ENCODE measurements at places on chromosomes 11 and 22.

DNA sequence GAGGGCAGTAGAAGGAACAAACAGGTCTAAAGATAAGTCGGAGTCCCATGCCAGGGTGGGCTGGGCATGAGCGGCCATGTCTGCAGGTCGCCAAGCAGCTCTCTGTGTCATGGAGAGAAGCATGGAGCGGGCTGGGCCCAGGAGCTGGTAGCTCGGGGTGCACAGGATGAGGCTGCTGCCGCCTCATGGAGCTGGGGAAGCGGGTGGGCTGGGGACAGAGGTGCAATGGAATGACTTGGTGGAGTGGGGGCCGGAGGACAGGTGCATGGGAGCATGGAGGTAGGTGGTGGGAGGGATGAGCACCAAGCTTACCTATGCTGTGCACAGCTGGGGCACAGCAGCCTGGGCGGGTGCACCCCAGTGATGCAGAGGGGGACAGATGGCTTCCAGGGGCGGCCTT lies 3.6 kb downstream of the NRXN2 start:
- DNase-seq = no peak

DNA sequence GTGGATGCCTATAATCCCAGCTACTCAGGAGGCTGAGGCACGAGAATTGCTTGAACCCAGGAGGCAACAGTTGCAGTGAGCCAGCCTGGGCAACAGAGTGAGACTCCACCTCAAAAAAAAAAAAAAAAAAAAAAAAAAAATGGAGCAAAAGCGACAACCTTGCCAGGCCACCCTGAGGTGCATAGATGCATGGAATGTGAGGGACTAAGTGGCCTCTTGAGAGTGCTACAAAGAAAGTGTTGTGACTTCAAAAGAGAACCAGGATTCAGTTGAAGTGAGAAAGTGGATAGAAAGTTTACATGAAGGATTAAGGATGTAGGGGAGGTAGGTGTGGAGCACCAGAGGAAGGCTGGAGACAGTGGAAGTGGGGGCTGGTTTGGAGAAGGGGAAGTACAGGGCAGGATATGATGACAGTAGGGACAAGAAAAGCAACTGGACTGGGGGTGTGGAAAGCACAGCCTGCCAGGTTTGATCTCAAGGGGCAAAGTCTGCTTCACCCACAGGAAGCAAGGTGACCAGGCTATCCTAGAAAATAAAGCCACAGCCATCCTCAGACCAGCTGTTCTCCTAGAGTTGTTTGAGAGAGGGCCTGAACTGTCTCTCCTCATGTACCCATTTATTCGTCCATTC lies 36.0 kb upstream of the OLFML1 start:
- DNase-seq = peak; percentile 18

DNA sequence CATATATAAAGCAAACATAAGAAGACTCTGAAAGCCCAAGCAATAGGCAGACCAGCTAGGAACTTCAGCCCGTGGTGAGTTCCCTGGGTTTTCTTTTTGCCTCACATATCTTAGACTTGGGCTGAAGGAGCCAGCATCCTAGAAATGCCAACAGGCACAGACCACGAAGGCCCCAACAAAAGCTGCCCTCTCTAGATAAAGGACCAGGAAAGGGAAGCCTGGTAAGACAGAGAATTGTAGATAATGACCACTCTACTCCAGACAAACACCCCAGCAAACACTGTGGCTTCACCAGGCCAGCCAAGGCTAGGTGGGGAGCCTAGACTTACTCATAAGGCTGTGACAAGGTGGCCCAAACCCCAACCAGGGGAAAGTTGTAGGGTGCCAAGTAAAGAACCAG lies 11.2 kb downstream of the GAL start:
- DNase-seq = no peak

GRCh38 chr11:59918987-59919589 lies 19.1 kb upstream of the OOSP1 start:
- peak; percentile 71 for DNase-seq

DNA sequence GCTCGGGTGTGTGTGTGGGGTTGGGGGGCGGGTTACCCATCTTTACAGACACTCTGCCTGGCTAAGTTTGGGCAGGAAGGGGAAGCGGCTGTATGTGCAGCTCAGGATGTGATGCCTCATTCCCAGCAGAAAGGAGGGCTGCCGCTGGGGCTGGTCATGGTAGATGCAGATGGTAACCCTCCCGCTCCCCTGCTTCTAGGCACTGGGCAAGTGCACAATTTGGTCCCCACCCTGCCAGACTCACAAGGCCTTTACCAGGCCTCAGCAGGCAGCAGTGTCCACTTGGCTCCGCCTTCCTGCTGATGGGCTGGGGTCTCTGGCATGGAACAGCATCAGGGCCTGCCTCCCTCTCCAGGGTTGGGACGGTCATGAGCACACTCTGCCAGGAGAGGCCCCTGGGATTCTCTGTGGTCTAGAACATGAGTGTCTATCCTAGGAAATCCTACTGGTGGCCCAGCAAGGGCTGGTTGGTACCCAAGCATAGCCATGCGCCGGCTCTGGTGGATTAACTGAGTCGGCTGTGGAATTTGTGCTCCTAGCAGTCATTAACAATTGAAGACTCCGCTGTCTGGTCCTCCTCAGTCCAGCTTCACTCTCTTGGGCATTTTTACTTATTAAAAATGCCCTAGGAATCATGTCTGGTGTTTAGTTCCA lies 4.2 kb downstream of the LMO1 start:
- no peak for DNase-seq

DNA sequence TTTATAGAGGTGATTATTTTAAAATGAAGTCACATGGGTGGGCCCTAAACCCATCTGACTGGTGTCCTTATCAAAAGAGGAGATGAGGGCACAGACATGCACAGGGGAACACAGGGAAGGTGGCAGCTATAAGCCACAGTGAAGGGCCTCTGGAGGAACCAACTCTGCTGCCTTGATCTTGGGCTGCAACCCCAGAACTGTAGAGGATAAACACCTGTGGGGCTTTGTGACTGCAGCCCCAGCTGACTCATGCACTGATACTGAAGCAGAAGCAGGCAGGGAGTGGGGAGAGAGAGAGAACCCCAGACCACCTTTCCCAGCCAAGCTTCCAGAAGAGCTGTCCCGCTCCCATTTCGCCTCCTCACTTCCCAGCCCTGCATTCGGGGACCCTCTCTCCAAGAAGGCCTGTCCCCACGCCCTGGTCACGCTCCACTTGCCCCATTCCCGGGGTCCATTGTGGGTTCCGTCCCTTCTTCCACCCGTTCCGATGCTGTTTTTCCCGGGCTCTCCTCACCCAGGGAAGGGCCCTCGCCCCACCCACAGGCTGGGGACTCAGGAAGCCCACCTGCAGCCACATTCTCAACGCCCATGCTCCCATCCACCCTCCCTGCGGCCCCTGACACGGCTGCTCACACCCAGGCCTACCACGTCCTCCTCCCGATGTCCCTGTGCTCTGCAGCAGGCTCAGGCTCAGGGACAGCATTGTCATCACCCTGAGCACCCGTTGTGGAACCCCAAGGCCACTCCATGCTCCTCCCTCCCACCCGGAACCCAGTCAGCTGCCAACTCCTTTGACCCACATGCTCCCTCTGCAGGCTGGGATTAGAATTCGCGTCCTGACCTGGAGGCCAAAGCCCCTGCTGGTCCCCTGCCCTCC lies 90.8 kb upstream of the SHANK2 start:
- peak; percentile 53 for DNase-seq

- no peak for DNase-seq
Observed at GRCh38 chr11:68974421-68975194, 6.2 kb downstream of the MRGPRD start.

DNA sequence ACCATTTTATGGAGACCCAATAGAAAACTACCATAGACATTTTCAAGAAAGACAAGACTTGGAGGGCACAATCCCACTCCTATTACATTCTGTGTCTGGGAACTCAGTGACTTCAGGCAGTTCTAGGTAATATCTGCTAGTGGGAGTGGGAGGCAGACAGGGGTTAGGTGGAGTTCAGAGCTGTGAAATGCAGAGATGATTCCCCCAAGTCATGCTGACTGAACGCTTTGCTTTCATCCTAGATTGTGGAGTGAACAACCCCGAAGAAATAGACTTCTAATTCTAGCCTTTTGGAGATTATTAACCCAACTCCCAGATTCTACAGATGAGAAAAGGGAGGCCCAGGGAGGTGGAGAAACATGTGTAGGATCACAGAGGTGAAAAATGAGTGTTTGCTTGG lies 437.8 kb upstream of the CADM1 start:
- peak; percentile 37 for DNase-seq

GRCh38 chr22:44401783-44402110 lies 89.0 kb upstream of the SHISAL1 start:
- DNase-seq = no peak

GRCh38 chr11:12074529-12075195 lies 35.7 kb upstream of the MICAL2 start:
- DNase-seq = peak; percentile 28

- DNase-seq = peak; percentile 88
Observed at GRCh38 chr11:23509023-23509422, 648.7 kb upstream of the CCDC179 start.

GRCh38 chr11:128940156-128940555 lies 2.5 kb downstream of the TP53AIP1 start:
- DNase-seq = no peak

DNA sequence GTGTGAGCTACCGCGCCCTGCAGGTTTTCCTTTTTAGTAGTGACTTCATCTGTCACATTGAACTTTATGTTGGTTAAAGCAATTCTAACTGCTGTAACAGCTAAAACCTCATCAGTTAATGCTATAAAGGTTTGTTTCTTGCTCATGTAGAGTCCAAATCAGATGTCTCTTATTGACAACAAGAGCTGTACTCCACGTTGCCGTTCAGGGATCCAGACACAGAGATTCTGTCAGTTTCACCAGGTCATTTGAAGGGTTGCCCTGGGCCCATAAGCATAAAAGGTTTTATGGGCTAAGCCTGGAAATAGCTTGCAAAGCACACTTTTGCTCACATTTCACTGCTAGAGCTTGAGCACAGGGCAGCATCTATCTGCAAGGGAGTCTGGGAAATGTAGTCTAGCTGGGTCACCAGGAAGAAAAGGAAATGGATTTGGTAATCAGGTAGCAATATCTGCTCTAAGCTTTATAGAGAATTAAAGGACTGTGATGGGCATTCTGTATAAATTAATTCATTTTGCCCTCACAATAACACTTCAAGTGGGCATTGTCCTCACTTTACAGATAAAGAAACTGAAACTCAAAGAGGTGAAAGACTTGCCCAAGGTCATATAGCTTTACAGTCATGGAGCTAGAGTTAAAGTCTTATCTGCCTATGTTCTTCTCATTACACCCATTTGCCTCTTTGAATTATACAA lies 25.2 kb upstream of the PTPRJ start:
- no peak for DNase-seq

DNA sequence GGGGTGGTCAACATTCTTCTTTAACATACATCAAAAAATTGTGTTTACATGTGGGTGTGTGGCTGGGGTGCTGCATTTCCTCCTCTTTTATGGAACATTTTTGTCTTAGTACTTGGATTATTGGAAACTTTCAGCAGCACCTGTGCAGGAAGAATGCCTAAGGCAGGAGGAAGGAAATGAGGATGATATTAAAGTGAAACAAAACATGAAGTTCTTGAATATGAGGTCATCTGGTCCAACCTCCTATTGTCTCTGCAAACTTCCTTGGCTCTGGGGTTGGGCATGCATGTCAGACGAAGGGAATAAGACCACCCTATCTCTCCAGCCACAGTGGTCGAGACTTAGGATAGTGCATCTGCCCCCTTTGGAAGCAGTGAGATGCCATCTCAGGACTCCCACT lies 20.6 kb upstream of the OR9Q1 start:
- DNase-seq = peak; percentile 9

DNA sequence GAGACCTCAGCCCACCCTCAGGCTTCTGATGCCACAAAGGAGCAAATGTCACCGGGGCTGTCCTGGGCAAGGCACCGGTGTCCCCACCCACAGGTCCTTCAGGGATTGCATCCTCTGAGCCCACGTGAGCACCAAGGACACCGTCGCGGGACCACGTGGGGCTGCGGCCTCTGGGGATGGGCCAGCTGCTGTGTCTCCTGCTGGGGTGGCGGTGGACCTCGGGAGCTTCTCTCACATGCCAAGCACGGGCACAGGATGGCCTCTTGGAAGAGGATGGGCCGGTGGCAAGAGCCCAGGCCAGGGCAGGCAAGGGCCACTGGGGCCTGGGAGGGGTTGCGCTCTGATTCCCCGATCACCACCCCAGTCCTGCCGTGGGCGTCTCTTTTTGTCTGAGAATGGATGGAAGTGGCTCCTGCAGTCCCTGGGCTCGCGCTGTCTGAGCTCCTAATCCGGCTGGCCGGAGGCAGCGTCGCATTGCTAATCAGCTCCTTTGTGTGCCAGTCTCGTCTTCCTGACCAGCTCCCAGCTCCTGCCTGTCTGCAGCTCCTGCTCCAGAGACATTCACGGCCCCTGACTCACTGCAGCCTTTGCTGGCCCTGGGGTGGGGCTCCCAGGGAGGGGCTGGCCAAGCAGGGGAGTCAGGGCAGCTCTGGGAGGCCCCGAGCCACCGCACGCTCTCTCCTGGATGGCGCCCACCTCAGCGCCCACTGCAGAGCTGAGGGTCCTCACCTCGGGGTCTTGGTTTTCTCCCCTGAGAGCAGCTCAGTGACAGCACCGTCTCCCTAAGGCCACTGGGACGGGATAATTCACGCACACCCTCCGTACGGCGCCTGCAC lies 146.7 kb downstream of the CTTN start:
- peak; percentile 64 for DNase-seq

GRCh38 chr11:72587696-72588095 lies 86.5 kb downstream of the PDE2A start:
- DNase-seq = no peak

- no peak for DNase-seq
Observed at GRCh38 chr11:122042981-122043380, 73.0 kb downstream of the BLID start.

GRCh38 chr11:36452236-36452940 lies 57.7 kb downstream of the TRAF6 start:
- DNase-seq = no peak

- DNase-seq = no peak
Observed at GRCh38 chr22:33563220-33563964, 356.9 kb downstream of the LARGE1 start.

- DNase-seq = no peak
Observed at GRCh38 chr11:116778556-116778955, 5.8 kb upstream of the BUD13 start.

- no peak for DNase-seq
Observed at GRCh38 chr22:50318356-50318697, 8.5 kb downstream of the DENND6B start.

- peak; percentile 20 for DNase-seq
Observed at GRCh38 chr11:128848815-128849455, 18.2 kb downstream of the KCNJ1 start.

DNA sequence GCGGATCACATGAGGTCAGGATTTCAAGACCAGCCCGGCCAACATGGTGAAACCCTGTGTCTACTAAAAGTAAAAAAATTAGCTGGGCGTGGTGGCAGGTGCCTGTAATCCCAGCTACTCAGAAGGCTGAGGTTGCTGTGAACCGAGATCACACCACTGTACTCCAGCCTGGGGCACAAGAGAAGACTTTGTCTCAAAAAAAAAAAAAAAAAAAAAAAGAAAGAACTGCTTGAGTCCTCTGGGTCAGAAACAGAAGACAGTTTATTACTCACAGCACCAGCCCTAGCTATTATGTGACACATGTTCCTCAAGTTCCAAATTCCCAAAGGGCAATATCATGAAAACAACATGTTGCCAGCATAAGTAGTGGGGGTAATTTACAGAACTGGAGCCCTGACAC lies 1014.1 kb upstream of the RAG2 start:
- DNase-seq = no peak
